ENCODE measurements at places on chromosomes 2 and 18. TPM values are rescaled to one million over a fixed set of nuclear protein-coding genes. Genes with fewer than 3 reads are reported as not detected.
A peak's percentile ranks its signal among the peaks of the same experiment; 100 is the strongest.

- no peak for DNase-seq
Measured at GRCh38 chr18:7257426-7257740, 26.5 kb downstream of the LRRC30 start.

- no peak for DNase-seq
Measured at GRCh38 chr2:13686262-13686661, 946.3 kb upstream of the LRATD1 start.

DNA sequence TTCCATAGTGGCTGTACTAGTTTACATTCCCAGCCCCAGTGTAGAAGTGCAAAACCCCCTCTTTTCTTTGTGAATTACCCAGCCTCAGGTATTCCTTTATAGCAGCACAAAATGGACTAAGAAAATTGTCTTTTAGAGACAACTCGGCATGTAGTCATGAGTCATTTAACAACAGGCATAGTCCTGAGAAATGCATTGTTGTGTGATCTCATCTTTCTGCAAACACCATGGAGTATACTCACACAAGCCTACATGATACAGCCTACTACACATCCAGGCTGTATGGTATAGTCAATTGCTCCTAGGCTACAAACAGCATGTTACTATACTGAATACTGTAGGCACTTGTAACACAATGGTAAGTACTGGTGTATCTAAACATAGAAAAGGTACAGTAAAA lies 44.4 kb upstream of the MBP start:
- DNase-seq: no peak

GRCh38 chr2:112542984-112543661 lies 858 bp downstream of the POLR1B start:
- peak; percentile 22 for DNase-seq

DNA sequence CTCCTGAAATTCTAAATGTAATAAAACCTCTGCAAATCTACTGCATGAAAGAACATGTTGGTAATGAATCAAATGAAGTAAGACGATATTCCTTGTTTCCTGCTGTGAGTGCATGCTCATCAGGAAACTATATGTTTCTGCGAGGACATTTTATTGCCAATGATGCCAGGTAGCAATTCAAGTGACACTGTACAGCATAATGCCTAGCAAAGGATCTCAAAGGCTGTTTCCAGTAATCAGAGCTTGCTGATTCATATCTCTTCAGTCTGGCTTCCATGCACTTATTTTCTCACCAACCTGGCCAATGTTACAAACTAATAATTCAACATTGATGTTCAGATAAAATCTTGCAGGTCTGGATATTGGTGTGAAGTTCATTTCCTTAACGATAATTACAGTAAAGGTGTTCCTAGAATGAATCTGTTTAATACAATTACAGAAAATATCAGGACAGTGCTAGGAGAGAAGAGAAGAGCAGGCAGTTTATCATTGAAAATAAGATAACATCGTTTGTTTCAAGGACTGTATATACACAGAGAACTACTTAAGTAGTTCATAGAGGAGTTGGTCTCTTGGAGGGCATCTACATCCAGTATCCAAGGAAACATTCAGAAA lies 568.5 kb upstream of the SOX11 start:
- DNase-seq: no peak

DNA sequence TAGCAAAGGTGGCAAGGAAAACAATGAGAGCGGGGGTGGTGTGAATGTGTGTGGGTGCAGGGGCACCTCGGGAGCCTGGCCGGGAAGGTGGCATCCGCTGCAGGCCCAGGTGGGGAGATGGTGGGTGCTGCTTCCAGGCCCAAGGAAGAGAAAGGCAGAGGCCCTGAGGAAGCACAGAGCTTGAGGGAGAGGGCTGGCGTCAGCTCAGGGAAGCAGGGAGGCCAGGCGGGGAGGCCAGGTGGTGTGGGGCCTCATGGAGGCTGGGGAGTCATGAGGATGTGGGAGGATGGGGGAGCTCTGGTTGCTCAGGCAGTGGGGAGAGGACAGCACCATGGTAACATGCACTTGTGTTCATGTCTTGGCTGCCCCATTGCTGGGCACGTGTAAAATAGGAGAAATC lies 43.3 kb downstream of the AGAP1 start:
- DNase-seq: no peak

GRCh38 chr18:23244401-23244800 lies 109.1 kb downstream of the CABLES1 start:
- no peak for DNase-seq

The TMEM37 gene
- total RNA-seq: not detected

- DNase-seq: no peak
Measured at GRCh38 chr2:236689393-236689700, 119.7 kb downstream of the ACKR3 start.

The PDE1A gene
- total RNA-seq: not detected

- no peak for DNase-seq
Measured at GRCh38 chr2:217988840-217989204, 14.0 kb downstream of the TNS1 start.

DNA sequence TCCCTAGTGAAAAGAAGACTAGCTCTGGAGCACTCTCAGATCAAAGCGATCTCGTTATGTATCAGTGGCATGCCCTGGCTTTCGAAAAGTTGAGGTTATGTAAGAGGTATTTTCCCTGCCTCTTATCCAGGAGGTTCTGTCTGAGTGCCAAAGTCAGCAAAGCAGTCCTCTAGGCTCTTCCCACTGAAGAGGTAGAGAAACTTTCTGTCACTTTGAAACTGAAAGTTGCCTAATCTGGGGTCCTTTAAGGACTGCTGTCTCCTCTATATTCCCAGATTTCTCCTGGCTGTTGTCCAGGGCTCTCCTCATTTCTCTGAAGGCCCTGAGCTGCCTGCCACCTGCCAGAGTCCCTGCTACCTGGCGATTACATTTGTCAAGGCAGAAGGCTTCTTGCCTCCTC lies 96.3 kb downstream of the B3GNT2 start:
- DNase-seq: no peak
